ENCODE measurements at places on chromosomes 7 and 10.
A peak's percentile ranks its signal among the peaks of the same experiment; 100 is the strongest.

- no peak for DNase-seq
Measured at GRCh38 chr10:129416956-129417765, 49.9 kb upstream of the MGMT start.

GRCh38 chr10:11225935-11226334 lies 208.3 kb downstream of the CELF2 start:
- DNase-seq = peak; percentile 78

DNA sequence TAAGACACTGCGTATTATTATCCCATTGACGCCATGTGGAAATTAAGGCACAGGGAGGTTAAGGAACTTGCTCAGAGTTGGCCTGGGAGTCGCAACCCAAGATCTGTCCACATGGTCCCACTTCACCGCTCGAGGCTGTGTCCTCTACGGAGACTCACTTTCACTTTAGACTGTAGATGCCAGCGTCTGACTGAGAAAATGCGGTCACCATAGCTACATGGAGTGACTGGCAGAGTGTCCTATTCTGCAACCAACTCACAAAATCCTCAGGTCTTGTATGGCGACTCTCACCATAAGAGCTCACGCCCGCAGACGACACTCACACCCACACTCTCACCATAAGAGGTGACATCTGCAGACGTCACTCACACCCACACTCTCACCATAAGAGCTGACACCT lies 257.9 kb downstream of the PTPRN2 start:
- DNase-seq = no peak

- peak; percentile 51 for DNase-seq
Measured at GRCh38 chr7:77799078-77799964, 748 bp downstream of the PHTF2 start.

DNA sequence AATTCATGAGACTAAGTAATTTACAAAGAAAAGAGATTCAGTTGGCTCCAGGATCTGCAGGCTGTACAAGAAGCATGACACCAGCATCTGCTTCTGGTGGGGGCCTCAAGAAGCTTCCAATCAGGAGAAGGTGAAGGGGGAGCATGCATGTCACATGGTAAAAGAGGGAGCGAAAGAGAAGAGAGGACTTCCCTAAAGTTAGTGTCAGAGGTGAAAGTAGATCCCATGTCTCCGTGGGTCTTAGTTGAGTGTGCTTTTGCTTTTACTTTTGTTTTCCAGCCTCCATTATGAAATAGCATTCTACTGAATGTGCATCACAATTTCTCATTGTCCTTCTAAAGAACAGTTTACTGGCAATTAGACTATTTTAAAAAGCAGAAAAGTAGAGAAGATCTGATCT lies 213.6 kb upstream of the FZD1 start:
- no peak for DNase-seq

GRCh38 chr7:380711-381210 lies 90.8 kb downstream of the FOXL3 start:
- no peak for DNase-seq

- DNase-seq = no peak
Measured at GRCh38 chr10:105252911-105253310, 611.8 kb downstream of the SORCS3 start.

DNA sequence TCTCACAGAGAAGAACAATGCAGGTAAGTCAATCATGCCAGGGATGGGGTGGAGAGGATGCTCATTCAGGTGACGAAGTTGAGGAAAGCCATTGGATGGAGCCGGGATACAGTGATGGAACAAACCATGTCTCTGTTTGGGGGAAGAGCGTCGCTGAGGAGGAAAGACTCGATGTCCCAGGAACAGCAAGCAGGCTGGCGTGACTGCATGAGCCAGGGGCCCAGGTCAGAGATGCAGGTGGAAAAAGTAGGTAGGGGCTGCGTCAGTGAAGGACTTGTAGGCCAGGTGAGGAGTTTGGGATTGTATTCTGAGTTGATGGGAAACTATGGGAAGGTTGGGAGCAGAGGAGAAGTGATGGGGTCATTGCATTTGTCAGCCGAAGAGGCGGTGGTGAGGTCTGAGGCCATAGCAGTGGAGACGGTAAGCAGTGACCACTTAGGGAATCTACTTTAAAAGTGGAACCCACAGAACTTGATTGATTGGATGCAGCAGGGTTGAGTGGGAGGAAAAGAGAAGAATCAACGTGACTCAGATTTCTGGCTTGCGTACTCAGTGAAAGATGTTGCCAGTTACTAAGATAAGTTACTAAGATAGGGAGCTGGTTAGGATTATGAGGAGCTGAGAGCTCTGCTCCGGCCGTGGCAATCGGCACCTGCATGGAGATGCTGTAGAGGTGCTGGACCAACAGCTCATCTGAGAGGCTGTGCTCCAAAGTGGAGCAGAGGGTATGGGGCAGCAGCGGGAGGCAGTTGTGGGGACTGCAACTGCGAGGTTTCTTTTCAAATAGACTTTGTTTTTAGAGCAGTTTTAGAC lies 12.5 kb upstream of the IL2RA start:
- no peak for DNase-seq

Measured in CD4-positive, alpha-beta T cell treated with Interleukin-4 for 4 hours (primary cell).